ENCODE measurements at places on chromosomes 3 and 15.

GRCh38 chr15:66488525-66488924 lies 9.0 kb downstream of the SNAPC5 start:
- DNase-seq: no peak

DNA sequence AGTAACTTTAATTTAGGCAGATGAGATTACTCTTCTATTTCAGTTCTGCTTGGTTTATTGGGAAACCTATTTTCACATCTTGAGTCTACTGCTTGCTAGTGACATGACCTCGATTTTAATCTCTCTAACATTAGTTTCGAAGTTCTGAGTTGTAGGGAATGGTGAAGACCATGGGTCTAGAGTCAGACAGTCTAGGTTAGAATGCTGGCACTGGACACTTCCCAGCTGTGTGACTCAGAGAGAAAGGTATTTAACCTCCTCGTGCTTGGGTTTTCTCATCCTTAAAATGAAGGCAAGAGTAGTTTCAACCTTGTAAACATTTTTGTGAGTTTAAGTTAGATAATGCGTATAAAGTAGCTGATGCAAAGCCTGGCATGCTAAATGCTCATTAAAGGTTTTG lies 422.1 kb downstream of the GRM7 start:
- peak; percentile 40 for DNase-seq

DNA sequence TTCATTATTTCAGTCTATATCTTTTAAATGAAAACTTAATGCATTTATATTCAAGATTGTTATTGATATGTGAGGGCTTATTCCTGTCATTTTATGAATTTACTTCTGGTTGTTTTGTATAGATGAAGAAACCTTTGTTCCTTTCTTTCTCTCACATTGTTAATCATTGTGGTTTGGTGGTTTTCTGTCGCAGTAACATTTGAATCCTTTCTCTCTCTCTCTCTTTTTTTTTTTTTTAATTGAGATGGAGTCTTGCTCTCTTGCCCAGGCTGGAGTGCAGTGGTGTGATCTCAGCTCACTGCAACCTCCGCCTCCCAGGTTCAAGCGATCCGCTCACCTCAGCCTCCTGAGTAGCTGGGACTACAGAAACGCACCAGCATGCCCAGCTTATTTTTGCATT lies 22.1 kb downstream of the AGBL1 start:
- no peak for DNase-seq

- DNase-seq: no peak
These were observed 76.8 kb upstream of the SOX14 start for GRCh38 chr3:137687181-137687879.

DNA sequence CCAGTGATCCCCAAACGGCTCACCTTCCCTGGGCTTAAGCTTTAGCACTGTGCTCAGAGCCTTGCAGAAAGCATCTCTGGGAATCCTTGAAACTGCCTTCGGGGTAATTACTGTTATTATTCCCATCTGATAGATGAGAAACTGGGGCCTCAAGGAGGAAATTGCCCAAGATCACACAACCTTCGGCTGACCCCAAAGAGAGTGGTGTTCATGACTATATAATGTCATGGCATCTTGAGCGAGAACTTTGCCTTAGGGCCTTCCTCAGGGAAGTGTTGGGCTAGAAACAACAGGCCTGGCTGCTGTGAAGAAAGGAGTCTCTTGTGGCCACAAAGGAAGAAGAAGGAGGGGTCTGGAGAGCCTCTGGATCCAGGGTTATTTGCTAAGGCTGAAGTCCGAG lies 388.7 kb upstream of the CFAP20DC start:
- no peak for DNase-seq

DNA sequence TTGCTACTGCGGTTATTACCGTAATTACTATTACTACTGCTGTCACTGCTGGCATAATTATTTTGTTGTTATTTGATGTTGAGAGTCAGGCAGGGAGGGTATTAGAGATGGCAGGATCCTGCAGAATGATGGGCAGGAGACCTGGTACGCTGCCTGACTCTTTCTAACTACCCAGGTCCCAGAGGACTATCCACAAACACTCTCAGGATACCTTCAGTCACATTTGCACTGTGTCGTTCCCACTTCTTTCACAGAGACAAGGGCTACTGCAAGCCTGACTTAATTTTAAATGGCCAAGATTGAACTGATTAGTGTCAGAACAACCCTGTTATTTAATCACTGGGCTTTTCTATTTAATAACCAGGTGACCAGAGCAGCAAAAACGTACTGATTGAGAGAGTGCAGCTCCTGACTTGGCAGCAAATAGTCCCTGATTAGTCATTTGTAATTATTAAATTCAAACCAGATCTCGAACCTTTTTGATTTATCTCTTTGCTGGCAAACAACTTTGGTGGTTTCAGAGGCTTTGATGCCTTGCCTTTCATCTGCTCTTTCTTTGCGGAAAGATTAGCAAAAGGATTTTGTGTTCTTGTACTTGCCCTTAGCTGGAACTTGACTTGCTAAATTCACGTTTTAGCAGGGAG lies 88.8 kb upstream of the ARHGEF3 start:
- peak; percentile 16 for DNase-seq

DNA sequence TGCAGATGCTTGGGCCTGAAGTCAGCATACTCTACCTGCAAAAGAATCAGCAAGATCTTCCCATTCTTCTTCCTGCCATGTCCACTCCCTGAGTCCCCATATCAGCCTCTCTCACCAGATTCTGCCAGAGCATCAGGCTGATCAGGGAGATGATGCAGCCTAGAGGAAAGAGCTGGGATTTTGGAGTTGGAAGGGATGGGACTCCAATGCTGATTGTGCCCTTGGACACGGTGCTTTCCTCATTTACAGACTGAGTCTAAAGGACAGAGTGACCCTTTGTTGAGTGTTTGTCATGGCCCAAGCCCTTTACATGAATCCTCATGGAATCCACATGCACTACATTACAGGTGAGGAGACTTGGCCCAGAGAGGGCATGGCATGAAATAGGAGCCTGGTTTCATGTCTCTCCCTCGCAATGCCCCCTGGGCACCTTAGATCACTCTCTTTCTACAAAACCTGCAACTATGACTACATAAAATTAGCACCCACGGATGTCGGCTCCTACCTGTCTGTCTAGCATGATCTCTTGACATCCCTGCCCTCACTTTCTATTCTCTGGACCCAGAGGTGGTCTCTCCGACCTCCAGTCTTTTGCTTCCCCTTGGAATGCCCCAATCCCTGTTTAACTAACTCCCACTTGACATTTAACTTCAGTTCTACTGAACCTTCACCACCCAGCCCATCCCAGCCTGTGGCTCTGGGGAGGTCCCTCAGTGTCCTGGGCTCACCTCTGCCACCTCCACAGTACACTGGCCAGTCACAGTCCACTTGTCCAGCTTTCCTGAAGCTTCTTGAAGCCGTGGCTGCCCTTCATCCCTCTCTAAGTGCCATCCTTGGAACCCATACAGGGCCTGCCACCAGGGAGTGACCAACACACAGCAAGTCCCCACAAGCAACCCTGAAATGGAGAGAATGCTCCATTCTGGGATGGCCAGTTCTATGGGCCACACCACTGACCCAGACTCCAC lies 173.5 kb downstream of the ABHD5 start:
- no peak for DNase-seq

GRCh38 chr3:105502333-105502732 lies 135.6 kb downstream of the ALCAM start:
- no peak for DNase-seq

DNA sequence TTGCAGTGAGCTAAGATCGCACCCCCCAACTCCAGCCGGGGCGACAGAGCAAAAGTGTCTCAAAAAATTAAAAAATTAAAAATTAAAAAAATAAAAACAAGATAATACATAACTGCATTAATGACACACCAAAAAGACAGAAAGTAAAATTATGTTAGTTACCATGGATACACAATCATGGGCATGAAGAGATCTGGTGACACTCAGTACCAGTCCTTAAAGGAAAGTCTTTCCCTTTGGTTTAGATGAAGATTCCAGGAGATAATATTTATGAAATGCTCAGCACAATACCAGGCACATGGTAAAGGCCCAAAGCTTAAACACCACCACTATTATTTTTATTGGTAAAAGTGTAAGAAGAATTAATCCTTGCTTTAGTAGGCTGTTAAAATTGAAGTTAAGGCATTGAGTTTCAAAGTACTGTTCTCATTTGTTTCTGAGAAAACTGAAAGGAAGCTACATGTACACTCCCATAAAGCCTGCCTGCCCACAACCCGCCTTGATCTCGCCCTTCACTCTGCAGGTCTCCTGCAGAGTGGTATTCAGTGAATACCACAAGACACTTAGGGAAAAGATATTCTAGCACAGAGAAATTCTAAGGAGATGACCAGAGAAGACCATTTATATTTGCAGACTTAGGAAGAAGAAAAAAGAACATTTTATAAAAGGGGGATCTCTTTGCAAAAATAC lies 52.3 kb downstream of the SUCLG2 start:
- DNase-seq: peak; percentile 85

All from astrocyte of the spinal cord (primary cell).